ACHN (cell line): ENCODE measurements at places on chromosomes 16 and 17.

GRCh38 chr17:66165537-66166123 lies 26.3 kb downstream of the CEP112 start:
- DNase-seq: peak; percentile 62

- peak; percentile 58 for DNase-seq
Observed at GRCh38 chr16:72856797-72857196, 191.1 kb downstream of the ZFHX3 start.

DNA sequence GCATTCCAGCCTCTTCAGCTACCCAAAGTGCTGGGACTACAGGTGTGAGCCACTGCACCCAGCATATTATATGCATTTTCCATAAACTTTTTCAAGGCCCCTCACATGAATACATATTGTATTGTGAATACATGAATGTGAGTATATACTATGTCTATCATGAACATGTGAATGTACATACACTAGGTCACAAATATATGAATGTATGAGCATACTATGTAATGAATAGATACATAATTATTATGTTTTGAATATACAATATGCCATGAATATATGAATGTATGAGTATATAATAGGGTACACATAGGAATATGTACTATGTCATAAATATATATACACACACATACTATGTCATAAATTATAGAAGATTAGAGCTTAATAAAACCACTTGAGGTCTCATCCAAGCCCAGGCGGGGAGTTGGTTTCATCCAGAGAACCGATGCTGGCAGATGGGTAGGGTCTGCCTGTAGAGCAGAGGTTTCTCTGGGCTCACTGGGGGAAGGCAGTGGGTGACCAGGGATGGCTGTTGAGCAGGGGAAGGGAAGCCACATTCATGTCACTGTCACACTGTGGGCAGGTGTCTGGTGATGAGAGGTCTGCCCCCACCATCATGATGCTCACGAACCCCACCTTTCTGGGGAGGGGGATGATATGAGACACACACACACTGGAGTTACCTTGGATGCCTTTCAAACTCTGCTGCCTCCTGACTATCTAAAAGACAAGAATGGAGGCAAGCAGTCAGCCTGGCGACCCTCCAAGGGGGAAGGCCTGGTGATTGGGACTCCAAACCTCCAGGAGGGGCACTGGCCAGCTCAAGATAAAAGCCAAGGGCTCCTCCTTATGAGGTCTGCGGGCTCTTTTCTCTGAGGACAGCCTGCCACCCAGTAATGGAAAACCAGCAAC lies 7.3 kb downstream of the C16orf95 start:
- no peak for DNase-seq

DNA sequence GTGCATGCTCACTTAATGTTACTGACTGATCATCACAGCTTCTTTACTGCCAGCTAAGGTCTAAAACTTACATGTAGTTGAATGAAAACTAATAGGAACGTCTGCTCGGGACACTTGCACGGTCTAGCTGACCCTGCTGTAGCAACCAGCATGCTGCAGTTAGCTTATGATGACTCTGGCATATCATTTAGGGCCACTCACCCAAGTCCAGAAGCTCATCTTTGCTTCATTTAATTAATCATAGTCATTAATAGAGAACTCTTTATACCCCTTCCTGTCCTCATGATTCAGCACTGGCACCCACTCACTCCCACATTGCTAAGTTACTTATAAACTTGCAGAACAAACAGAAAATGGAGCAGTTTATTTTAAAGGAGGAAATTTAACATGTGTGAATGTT lies 136.3 kb downstream of the NLK start:
- peak; percentile 22 for DNase-seq

- DNase-seq: no peak
Observed at GRCh38 chr16:70590722-70591415, 55.5 kb upstream of the IL34 start.

- no peak for DNase-seq
Observed at GRCh38 chr17:80780381-80781198, 211.1 kb upstream of the CHMP6 start.
